ENCODE measurements at places on chromosomes 16 and 17.

DNA sequence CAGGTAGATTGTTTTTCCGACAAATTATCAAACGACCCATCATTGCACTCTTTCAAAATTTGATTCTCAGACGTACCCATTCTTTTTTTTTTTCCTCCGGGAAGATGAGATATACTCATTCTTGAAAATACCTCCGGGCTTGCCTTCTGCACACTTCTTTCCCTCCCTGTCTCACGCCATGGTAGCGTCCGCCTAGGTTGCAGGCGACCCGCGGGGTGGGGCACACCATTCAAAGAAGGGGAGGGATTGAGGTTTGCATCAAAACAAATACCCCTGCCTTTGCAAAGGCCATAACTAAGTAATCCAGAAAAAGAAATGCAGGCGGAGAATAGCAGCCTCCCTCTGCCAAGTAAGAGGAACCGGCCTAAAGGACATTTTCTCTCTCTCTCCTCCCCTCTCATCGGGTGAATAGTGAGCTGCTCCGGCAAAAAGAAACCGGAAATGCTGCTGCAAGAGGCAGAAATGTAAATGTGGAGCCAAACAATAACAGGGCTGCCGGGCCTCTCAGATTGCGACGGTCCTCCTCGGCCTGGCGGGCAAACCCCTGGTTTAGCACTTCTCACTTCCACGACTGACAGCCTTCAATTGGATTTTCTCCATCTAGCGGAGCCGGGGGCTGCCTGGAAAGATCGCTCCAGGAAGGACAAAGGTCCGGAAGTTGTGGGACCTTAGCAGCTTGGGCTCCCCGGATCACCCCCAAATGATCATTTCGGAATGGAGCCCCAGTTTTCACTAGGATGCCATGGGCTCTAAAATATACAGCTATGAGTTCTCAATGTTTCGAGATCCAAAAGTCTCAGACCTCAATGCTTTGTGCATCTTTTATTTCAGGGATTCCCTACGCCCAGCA, 843 bp downstream of the TP53 start:
- no peak for DNase-seq

DNA sequence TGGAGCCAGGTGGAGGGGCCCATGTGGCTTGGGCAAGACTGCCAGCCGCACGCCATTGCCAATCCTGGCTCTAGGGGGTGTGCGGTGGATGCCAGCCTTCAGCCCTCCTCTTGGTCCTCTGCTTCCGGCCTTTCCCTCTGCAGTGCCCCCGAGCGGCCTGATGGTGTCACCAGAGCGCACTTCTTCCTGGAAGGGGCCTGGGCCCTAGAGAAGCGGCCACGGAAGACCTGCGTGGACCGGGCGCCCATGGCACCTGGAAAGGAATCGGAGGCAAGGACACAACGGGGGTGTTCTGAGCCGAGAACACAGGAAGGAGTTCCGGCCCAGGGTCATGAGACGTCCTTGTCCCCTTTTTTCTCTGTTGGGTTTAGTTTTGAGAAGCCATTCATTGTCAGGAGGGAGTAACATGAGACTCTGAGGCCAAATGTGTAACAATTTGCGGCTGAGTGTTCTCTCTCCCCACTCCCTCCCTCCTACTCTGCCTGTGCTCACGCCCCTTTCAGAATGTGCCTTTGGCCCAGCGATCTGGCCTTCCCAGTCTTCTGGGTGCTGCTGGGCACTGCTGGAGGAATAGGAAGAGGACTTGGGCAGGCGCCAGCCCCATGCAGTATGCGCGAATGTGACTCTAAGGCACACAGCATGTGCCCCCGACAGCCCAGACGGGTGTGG, 92.8 kb downstream of the IRX3 start:
- peak; percentile 10 for DNase-seq

DNA sequence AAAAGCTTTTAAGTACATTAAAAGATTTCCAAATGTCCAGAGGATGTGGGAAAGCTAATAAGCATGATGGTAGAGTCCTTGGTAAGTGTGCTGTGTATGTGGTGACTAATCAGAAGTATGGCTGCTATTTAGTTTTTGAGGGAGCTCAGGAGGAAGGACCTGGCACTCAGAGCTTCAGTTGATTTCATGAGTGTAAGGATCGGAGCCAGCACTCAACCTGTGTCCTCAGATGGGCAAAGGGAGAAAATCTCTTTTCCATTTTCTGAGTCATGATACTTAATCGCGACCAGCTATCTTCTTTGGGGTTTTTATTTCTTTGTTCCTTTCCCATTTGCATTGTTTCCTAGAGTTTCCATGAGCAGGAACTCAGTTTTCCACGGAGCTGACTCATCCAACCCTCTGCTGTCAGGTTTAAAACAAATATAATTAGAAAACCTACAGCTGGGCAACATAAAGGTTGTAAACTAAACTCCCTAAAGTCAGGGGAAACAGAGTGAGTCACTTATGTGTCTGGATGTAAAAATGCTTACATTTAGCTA, 125.4 kb downstream of the MAP2K6 start:
- peak; percentile 70 for DNase-seq

DNA sequence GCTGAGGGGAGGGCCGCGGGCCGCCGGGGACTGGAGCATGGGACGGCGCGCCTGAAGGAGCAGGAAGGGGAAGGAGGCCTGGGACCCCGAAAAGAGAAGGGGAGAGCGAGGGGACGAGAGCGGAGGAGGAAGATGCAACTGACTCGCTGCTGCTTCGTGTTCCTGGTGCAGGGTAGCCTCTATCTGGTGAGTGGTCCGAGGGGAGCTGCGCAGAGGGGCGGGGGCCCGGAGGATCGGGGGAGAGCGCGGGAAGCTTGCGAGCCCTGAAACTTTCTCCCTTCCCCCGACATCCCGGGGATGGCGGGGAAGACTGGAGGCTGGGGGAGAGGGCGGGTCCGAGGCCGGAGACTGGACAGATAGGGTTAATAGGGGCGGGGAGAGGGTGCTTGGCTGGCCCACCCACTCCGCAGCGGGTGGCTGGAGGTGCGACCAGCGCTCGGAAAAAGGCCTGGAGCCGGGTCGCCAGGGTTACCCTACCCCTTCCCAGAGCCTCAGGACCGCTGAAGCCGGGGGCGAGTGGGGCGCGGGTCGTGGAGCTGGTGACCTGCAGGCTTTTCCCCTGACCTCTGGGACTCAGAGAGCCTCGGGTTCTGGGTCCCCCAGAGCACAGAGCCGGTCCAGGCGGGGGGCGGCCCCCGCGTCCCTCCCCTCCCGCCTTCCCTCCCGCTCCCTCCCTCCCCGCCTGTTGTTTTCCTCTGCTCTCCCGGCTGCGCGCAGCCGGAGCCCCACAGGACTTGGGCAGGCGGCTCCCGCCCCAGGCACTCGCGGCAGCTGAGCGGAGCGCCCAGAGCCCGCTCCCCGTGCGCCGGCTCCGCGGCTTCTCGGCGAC, 631 bp downstream of the NXPH3 start:
- no peak for DNase-seq

- DNase-seq = no peak
Observed at GRCh38 chr16:88298833-88299745, 83.7 kb upstream of the ZNF469 start.

DNA sequence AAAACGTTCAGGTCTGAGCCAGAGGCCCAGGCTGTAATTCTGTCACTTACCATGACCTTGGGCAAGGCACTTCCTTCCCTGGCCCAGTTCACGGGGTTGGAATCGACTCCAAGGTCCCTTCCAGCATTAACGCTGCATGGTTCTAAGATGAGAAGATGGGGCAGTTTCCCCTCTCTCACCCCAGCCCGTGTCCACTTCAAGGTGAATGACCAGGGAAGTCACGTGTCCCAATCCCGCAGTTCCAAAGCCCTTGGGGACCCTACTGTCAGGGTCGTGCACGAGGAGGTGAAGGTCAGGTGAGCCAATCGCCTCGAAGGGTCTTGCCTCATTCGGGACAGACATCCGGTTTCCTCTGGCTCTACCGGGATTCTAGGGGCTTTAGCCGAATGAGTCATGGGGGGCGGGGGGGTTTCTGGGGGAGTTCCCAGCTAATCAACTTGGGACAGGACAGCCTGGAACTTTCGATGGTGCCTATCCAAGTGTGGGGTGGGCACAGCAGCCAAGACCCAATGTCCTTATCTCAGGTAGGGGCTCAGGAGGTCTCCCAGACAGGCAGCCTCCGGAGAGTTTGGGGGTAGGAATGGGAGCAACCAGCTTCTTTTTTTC, 762 bp upstream of the CSF3 start:
- no peak for DNase-seq

DNA sequence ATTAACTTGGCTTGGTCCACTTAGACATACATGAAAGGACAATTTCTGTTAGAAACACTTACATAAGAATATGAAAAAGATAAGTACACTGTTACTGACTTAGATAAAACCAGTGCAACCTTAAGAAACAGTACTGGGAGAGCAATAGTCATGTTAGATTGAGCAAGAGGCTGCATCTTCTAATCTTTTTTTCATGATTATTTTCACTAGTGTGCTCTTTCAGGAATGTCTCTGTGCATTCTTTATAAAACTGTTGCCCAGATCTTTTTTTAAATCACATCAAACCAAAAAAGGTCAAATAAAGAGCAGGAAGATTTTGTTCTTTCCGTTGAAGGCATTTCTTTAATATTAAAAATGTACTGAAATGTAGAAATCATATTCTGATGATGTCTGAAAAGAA, 100.7 kb upstream of the AXIN2 start:
- DNase-seq = no peak

DNA sequence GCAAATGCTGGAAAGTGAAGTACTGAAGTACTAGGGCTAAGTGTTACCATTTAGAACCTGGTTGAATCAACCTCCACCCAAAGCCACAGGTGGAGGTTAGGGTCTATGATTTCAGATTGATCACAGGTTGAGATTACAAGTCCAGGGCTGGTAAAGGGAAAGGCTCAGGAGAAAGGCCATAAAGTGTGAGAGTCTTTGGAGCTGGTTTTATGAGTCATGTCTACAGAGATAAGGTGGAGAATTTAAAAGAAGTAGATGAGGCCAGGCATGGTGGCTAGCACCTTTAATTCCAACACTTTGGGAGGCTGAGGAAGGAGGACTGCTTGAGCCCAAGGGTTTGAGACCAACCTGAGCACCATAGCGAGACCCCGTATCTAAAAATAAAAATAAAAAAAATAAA, 221.7 kb upstream of the CDH11 start:
- no peak for DNase-seq

- DNase-seq = no peak
Observed at GRCh38 chr17:8015236-8015956, 13.0 kb downstream of the GUCY2D start.

DNA sequence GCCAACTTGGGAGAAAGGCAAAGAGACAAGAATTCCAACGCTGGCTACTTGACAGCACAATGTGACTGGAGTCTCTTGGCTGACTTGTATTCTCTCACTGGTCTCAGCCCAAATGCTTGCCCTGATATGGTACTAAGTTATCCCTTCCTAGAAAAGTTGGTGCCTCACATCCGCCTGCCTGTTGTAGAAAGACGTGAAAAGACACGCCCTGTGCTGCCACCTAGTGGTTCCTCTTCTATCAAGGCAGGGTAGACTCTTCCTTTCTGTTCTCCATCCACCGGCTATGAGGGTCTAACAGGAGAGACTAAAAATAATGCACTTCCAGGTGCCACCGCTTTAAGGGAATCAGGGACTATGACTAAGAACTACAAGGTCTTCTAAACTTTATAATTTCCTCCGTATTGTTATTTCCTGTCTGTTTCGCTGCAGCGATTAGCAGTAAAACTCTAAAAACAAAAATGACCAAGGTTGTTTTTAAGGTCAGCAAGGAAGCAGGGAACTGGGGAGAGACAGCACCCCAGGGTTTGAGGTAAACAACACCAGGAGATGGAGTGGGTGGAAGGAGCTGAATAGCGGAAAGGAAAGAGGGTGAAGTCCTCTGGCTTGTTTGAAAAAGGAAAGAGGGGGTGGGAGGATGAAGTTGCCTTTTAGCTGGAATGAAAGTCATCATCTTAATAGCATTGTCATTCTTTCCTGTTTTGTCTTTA, 109.5 kb downstream of the YPEL2 start:
- DNase-seq = peak; percentile 79

DNA sequence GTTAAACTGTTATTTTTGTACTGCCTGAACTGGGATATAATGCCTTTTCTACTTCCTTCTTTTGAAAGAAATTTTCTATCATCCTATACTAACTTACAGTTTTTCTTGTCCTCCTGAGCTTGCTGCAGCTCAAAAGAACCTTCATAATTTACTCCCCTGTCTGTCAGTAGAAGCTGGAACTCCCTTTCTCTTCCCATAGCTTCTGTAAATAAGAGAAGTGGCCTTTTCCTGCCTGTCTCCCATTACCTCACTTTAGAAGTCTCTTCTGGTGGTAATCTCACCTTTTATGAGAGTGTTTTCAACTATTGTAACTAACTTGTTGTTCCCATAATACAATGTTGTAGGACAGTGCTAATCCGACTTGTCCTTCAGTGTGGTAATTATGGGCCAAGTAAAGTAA, 246.7 kb upstream of the TBX2 start:
- DNase-seq = no peak

GRCh38 chr16:1259760-1260068, 3.8 kb downstream of the TPSD1 start:
- DNase-seq = no peak

GRCh38 chr16:14600164-14600563, 29.9 kb downstream of the PARN start:
- peak; percentile 13 for DNase-seq

DNA sequence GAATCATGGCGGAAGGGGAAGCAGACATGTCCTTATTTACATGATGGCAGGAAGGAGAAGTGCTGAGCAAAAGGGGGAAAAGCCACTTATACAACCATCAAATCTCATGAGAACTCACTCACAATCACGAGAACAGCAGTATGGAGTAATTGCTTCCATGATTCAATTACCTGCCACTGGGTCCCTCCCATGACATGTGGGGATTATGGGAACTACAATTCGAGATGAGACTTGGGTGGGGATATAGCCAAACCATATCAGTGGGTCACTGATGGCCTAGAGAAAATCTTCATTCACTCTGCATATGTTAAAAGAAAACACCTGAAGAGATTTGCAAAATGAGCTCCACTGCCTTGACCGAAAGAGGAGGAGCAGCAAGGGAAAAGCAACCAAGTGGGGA, 130.3 kb upstream of the FAM20A start:
- DNase-seq = no peak

GRCh38 chr17:75845933-75846691, 1.9 kb upstream of the UNC13D start:
- DNase-seq = no peak

DNA sequence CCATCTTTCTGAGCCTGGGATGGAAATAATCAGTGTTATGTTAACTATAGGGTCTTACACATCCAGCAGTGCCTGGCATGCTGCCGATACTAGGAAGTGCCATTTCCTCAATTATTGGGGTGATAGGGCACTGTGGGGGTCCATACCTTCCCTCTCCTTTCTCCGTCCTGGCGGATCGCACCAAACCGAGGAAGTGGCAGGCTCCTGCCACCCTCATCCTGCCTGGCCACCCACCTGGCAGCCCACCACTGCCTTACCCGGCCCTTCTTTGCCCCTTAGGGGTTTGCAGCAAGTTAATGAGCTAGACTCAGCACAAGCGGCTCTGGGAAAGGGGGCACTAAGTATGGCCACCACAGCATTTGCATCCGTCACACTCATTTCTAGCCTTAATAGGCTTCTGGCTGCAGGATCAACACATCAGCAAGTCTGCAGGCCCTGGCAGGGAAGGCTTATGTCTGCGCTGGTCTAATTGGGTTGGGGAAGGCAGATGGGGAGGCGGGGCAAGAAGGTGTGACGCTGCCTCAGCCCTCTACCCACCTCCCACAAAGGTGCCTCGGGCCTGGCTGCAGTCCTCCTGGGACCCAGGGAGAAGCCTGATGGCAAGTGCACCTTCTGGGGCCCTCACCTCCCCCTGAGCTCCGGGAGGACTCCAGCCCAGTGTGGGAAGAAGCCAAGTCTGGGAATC, 28.6 kb downstream of the DCAKD start:
- DNase-seq = no peak

Data from non-pigmented ciliary epithelial cell (primary cell).